ENCODE measurements at places on chromosomes 1 and 21.

GRCh38 chr1:174690266-174690665 lies 242.5 kb downstream of the GPR52 start:
- no peak for DNase-seq

DNA sequence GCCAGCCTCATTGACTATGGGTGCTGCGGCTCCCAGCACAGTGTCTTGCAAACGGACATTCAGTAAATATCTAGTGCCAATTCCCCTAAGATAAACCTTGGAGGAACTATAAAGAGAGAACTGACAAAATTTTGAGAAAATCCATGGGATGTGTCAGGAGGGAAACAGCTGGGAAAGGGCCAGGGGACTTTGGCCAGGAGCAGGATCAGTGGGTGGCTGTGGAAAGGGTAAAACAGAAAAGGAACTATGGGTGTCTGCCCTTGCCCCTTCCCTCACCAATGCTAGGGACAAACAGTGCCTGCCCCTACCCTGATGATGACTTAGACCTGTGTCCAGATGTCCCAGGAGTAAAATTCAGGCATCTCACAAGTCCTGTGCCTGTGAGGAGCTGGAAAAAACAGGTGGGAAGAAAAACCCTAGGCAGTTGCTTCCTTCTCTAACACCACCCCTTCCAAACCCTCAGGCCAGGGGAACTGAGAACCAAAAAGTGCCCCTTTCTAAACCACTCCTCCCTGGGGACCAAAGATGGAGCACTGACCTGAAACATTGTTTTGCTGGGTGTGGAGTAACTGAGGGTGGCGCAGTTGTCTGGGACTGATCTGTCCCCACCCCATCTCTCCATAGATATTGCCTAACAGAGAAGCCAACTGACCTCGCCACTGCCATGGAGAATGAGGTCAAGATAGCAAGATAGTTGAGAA lies 22.1 kb upstream of the IFNAR2 start:
- no peak for DNase-seq

DNA sequence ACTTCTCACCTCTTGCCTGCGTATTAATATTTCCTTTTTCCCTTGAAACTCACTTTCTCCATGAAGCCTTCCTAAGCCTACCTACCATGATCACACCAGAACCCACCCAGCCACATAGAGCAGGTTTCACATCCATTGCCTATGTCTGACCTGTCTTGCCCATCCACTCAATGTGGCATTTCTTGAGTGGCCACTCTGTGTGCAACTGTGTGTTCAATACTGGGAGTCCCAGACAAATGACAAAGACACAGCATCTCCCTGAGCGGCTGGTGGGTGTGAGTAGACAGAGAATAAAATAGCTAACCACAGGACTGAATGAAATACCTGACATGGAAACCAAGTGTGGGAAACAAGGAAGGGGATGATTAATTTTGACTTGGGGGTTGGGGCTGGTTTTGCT lies 3.1 kb downstream of the PTGFRN start:
- DNase-seq, result no peak

- DNase-seq, result no peak
Measured at GRCh38 chr1:191698246-191698645, 460.0 kb upstream of the RGS18 start.

GRCh38 chr1:93817819-93818569 lies 61.0 kb downstream of the DNTTIP2 start:
- no peak for DNase-seq

DNA sequence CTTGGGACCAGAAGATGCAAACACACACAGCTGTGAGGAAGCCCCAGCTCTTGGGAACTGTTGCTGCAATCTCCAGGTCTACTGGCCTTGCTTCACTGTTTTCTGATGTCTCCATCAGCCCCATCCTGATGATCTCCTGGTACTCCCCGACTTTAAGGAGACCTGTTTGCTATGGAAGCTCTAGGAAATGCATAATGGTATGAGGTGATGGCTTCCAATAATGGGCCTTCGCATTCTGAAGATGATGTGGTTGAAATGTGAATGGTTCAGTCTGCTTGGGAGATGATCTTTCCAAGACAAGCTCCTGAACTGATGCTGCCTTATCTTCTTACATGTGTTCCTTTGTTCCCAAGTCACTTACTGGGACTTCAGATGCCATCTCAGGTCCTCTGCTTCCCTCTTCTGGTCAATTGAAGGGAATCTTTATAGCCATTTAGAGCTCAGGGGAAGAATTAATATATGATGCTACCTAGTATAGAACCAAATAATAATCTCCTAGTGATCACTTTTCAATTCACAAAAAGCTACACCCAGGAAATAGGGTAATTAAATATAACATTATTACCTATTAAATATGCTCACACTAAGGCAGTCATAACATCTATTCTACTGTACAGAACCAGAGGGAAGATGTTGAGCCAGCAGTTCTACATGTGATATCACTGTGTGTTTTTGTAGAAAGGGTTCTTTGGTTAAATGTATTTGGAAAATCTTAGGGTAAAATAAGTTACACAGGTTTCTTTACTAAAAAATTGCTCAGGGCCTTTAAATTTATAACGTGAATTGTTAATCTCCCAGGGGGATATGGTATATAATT lies 73.9 kb upstream of the VTCN1 start:
- peak; percentile 85 for DNase-seq

GRCh38 chr1:178232949-178233348 lies 139.0 kb downstream of the RASAL2 start:
- DNase-seq, result no peak

- peak; percentile 86 for DNase-seq
Measured at GRCh38 chr1:234478481-234479309, at the start of gene TARBP1. TARBP1 (minus strand) TSS chr1:234479179; CDS start chr1:234479103, 76 bp downstream.

DNA sequence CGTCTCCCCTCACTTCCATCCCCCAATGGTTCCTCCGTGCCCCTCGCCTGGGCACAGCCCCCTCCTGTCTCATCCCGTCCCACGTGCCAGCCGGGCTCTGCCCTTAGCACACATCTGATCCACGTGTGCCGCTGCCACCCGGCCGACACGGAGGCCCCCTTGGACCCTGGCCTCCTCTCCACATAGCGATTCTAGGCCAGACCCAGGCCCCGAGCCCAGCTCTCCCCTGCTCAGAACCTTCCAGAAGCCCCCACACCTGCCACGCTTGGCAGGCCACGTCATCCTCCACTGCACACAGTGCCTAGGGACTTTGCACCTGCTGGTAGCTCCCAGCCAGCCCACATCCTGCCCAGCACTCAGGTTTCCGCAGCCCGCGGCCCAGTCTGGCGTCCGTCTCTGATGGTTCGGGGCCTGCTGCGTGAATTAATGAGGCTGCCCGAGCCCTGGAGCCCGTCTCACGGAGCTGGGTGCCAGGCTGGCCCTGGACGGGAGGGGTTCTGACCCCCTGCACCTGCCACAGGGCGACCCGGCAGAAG lies 20.1 kb downstream of the PLCH2 start:
- DNase-seq, result no peak

GRCh38 chr1:247435030-247435758 lies 19.2 kb downstream of the NLRP3 start:
- DNase-seq, result no peak
